NCI-H1092 (cell line): ENCODE measurements at places on chromosomes 11 and 22.

DNA sequence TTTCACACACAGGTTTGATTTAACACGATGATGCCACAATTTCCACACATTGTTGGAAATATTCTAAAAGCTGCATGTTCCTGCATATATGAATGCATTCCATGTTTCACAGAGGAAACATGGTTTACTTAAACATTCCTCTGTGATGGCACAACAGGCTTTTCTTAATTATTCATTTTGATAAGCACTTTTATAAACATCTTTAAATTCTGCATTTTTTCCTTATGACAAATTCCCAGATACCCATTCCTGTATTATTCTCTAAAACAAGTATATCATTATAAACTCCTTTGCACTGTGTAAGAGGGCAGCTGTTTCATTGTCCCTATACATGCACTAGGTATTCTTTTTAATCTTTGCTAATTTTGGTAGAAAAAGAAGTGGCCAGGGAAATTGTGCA is 532.3 kb downstream of the SOX6 start:
- DNase-seq = no peak

DNA sequence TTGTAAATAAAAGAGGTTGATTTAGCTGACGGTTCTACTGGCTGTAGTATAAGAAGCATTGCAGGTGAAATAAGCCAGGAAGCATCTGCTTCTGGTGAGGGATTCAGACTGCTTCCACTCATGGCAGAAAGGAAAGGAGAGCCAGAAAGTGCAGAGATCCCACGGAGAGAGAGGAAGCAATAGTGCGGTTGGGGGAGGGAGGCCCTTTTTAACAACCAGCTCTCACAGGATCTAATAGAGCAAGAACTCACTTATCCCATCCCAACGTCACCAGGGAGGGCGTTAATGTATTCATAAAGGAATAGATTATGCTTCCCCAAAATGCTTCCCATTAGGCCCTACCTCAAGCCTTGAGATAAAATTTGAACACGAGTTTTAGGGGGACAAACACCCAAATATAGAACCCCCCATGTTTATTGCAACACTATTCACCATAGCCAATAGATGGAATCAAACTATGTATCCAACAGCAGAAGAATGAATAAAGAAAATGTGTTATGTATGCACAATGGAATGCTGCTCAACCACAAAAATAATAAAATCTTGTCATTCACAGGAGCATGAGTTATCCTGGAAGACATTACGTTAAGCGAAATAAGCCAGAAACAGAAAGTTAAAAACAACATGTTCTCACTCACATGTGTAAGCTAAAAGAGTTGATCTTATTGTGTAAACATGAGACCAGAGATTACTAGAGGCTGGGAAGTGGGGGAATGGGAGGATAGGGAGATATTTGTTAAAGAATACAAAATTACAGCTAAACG is 908.3 kb upstream of the ANO3 start:
- no peak for DNase-seq

DNA sequence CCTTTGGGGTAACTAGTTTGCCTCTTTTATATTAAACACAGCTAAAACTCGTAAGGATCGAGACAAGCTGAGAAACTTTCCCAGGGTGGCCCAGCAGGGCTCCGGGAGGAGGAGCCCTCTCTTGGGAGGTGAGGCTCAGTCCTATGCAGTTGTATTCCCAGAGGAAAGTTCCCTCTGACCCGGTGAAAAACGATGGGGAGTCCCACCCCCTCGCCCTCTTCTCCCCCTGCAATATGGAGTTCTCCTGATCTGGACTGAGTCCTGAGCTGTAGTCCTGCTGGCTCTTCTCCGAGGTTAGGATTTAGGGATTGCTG is 1.3 kb downstream of the NTM start:
- no peak for DNase-seq

DNA sequence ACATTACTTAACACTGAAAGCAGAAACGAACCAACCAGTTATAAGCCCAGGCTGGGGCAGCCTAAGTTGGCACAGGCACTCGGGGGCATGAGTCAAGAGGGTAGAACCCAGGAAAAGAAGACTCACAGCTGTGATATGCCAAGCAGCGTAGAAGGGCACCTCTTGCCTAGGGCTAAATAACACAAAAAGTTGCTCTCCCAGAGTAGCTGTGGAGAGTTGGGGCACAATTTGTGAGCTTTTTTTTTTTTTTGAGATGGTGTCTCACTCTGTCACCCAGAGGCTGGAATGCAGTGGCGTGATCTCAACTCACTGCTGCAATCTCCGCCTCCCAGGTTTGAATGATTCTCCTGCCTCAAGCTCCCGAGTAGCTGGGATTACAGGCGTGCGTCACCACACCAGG is 8.8 kb downstream of the CLMP start:
- no peak for DNase-seq

DNA sequence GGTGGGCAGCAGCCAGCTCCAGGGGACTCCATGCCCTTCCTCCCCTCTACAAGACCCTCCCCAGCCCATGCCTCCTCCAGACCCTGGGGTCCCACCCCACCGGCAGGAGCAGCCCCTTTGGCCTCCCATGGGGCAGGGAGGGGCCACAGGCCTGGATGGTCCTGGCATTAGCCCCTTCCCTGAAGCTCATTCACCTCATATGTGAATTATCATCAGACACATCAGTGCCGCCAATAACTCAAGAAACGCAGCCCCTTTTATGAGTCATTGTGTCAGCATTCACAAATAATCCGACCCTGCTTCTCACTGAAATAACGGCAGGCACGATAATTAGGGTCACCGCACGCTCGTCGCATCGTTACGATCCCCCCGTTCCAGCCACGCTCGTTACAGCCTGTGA is 124.2 kb downstream of the BRD1 start:
- no peak for DNase-seq

GRCh38 chr11:12166299-12167060 is 56.1 kb downstream of the MICAL2 start:
- no peak for DNase-seq

GRCh38 chr22:24996420-24996952 is 44.0 kb downstream of the KIAA1671 start:
- no peak for DNase-seq

DNA sequence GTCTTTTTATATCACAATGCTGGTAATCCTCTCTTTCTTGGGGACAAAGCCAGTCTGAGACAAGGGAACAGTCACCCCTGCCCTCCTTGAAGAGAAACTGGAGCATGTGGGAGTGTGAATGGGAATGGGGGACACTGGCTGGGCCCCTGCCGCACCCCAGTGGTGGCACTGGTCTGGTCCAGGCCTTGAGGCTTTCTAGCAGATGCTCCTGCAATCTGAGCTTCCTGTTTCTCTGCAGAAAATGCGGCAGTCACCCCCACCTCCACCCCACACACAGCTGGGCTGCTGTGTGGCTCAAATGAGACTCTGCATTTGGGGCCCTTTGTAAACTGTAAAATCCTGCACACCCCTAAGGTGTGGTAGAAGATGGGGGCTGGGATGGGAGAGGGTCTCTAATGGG is 6.6 kb upstream of the MARK2 start:
- DNase-seq = no peak

GRCh38 chr11:124759266-124760204 is 2.6 kb downstream of the ESAM start:
- no peak for DNase-seq

DNA sequence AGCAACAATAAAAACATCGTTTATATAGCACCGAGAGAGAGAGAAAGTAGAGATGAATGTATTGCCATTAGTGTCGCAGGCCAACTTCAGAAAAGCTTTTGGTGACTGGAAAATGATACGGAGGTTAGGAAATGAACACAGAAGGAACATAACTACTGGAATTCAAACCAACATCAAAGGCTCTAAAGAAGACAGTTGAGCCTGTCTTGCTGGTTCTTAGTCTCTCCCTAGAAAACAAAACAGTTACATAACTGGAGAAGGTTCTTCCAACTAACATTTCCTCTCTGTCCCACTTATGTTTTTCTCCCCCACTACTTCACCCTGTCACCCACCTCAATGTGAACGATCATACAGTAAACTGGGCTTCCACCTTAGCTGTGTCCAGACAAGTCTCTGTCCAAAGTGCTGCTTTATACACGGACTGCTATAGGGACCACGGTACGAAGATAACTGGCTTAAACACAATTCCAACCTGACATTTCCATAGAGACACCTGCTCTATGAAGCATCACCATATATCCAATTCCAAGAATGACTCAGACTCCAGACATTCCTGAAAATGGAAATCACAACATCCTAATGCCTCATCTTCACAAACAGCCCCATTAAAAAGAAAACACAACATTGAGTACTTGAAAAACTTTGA is 85.2 kb upstream of the ARHGAP32 start:
- no peak for DNase-seq

DNA sequence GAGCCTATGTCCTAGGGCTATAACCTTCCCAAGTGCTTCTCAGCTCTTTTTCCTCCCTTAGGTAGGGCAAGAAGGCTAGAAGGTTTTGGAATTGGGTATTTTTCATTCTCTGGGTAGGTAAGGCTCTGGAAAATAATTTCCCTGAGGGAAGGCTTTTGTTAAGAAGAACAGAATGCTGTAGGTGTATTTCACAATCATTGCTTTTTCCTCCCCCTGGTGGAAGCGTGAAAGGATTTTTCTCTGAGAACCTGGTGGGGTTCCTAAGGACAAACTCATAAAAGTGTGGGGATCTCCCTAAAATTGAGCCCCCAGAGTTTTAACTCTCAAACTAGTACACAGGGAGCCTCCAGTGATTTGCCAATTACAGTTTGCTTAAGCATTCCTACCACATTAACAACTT is 41.1 kb upstream of the NARS2 start:
- DNase-seq = no peak

DNA sequence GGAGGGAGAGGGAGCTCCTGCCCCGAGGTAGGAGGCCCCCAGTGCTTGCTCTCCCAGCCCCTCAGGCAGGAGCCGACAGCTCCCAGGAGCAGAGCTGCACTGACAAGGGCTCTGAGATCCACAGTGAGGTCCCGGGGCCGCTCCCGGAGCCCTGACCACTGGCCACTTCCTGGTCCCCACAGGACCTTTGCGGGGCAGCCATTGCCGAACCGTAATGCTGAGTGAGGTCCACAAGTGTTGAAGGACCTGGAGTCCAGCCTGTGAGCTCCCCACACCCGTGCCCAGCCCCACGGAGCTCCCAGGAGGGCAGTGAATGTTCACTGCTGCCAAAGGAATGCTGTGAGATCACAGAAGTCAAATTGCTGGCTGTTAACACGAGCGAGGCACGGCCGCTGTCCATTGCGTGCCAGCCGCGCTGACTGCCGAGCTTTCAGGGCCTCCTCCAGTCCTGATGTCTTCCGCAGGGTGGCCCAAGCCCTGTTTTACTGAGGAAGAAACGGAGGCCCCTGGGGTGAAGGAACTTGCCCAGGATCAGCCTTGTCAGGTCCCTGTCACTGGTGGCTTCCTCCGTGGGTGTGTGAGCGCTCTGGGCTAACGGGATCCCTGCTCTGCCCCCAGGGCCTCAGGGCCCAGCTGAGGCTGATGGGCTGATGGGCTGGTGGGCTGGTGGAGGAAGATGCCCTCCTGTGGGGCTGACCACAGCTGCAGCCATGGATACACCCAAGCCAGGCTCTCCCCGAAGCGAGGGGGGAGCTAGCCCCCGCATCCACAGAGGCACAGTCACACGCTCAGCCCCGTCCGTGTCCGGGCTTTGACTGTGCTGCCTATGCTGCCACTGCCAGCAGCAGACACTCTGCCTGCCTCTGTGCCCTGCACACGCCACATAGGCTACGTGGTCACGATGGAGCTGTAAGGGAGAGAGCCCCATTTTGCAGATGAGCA is 70.8 kb downstream of the WNT7B start:
- DNase-seq = no peak

DNA sequence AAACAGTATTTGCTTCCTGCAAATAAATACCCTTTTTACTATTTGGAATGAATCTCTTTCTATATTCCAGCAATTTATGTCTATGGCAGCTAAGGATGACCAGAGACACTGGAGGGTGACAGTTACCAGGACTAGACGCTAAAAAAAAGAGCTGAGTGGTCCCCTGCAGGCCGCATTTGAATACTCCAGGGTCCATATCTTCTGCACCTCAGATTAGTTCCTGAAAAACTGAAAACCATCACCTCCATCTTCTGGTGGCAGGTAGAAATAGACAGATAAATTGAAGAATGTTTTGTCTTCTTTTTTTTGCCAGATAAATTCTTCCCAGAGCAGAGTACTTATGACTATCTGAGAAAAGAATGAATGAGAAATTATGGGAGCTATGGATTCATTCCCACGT is 145.6 kb downstream of the CSNK2A3 start:
- DNase-seq = no peak

DNA sequence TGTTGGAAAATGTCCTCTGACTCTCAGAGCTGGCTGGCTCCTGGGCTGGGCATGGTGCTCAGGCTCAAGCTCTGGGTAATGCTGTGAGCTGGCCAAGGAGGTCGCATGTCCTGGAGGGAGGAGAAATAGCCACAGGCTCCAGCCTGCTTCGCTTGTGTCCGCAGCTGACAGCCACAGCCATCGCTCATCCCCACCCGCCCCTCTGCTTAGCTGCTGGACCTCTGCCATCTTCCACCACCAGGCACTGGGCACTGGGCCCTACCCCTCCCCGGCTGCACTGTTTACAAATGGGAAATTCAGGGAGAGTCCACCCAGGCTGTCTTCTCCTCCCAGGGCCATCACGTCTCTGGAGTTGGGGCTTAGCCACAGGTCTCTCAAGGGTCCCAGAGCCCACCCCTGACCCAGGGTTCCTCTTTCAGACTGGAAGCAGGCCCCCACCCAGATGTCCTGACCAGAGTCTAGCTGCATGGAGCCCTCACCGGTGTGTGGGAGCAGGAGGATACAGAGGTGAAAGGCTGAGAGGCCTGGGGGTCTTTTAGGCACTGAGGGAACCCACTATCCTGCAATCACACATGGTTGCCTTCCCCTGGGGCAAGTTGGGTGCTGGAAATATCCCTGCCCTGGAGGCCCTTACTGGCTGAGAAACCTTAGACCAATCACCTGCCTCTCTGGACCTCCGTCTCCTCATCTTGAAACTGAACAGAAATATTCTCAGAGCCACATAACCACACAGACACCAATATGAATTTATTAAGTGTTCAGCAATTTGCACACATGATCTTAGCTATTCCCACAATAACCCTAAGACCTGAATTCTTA is 62.7 kb downstream of the CD82 start:
- DNase-seq = peak; percentile 74

GRCh38 chr22:31139866-31140716 is at the start of gene PLA2G3:
Gene PLA2G3 (minus strand): TSS chr22:31140508. CDS start chr22:31140354, 154 bp downstream.
- peak; percentile 71 for DNase-seq

GRCh38 chr11:105033343-105033742 is 1.6 kb downstream of the CASP1 start:
- DNase-seq = no peak

DNA sequence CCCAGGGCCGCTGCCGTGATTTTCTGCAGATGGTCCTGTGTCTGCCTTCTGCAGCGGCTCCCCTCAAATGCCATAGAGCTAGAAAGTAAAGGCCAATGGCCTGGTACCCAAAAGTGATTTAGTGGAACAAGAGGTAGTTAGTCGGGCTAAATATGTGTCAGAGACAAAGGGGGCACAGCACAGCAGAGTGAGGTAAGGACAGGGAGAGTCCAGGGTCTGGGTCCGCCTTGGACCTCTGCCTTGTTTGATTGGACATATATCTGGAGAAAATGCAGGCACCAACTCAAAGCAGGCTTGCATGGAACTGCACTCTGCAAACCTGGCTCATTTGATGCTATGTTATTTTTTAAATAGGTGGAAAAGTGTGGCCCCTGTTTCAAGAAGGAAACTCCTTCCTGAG is 249.6 kb upstream of the B3GAT1 start:
- no peak for DNase-seq

GRCh38 chr11:33769542-33769941 is 4.8 kb downstream of the FBXO3 start:
- DNase-seq = no peak
